Fibroblast of the conjunctiva (primary cell): ENCODE measurements at places on chromosomes 6 and 20.
A peak's percentile ranks its signal among the peaks of the same experiment; 100 is the strongest.

- no peak for DNase-seq
These were observed 32.8 kb downstream of the CD40 start for GRCh38 chr20:46150943-46151342.

GRCh38 chr20:61796738-61797137 lies 268.9 kb downstream of the TAF4 start:
- no peak for DNase-seq

- DNase-seq = no peak
These were observed 2.5 kb upstream of the RNF144B start for GRCh38 chr6:18384621-18385020.

GRCh38 chr6:109864050-109864449 lies 114.1 kb upstream of the GPR6 start:
- DNase-seq = no peak

- DNase-seq = no peak
These were observed 121.9 kb downstream of the PHACTR3 start for GRCh38 chr20:59726281-59726595.

DNA sequence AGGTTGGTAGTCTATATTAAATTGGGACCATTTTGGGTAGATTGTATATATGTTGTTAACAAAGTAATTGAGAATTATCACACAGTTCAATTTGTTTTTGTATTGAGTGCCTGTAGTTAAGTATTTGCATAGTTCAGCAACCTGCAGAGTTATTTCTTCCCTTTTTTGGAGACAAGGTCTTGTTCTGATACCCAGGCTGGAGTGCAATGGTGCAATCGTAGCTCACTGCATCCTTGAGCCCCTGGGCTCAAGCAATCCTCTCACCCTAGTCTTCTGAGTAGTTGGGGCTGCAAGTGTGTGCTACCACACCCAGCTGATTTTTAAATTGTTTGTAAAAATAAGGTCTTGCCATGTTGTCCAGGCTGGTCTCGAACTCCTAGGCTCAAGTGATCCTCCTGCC lies 250.5 kb downstream of the UTRN start:
- no peak for DNase-seq

- DNase-seq = no peak
These were observed 33.1 kb upstream of the CMTR1 start for GRCh38 chr6:37399795-37400490.

DNA sequence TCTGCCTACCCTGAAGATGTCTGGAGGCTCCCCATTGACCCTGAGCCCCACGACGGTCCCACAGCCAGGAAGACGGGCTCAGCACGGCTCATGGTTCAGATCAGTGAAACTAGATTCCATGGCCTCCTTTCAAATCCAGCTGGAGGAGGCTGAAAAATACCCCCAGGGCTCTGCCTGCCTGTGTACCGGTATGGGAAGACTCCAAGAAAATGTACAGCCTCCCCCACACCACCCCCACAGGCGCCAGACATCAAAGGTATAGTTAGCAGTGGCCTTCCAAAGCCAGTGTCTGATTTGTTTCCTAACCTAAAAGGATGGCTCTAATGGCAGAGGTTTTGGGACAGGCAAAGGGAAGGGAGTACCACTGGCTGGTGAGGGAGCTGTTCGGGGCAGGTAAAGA lies 86.2 kb upstream of the SNAP25 start:
- DNase-seq = no peak

DNA sequence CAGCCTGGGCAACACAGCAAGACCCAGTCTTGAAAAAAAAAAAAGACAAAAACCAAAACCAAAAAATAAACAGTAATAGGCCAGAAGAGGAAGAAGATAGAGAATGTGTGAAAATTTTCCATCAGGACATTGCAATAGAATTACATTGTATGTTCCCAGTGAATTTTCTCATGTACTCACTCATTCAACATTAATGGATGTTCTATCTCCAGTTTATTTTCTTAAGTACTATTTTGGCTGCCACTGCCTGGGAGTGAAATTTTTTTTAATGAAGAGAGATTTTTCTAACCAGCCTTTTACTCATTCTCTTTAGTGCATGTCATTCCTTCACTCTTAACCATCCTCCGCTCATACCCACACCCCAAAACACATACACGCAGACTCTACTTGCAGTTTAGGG lies 282.8 kb downstream of the ALDH8A1 start:
- DNase-seq = no peak

DNA sequence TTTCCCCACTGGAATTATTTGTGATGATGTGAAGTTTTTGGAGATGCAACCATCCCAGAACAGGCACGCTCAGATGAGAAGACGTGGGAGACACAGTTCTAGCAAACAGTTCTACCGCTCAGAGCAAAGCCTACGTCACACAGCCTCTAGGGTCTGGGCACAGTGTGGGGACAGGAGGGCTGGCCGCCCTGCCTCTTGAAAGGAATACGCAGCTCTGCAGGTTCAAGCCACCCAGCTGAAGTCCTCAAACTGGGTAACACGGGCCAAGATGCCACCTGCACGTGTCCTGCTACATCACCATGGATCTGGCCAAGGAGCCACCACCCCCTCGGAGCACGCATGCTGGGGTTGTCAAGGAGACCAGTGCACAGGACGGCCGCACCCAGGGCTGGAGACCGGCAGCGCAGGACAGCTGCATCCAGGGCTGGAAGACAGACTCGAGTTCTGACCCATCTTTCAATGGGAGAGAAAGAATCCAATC lies 75.0 kb downstream of the NOL4L start:
- DNase-seq = no peak

- no peak for DNase-seq
These were observed 2.2 kb upstream of the UBD start for GRCh38 chr6:29561606-29562181.

DNA sequence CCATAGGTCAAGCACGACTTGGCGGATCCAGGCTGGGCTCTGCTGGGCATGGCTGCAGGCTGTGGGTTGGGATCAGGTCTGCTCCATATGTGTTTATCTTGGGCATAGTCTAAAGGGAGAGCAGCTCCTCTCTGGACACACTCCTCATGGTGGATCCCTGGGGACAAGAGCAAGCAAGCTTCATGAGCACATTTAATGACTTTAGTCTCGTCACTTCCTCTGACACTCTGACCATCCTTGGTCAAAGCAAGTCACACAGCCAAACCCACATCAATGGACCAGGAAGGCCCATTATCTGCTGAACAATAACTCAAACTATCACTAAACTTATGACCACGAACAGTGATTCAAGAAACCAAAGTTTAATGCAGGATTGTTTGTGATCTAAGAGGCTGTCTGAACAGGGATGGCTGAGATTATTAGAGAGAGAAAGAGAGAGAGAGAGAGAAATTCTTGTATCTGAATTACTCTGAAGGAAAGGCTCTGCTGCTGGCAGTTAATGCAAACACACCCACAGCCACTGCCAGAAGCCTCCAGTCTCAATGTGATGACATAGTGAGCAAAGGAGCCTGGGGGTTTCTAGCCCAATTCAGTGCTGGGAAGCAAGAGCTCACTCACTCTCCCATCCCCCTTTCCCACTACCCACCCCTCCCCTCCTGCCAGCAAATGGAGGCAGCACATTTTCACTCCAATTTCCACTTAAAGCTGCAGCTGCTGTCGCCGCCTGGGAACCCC lies 490.2 kb upstream of the SULF2 start:
- no peak for DNase-seq

GRCh38 chr20:25078662-25079061 lies 3.3 kb downstream of the VSX1 start:
- no peak for DNase-seq

GRCh38 chr20:64083378-64083803 lies 807 bp downstream of the LKAAEAR1 start:
- DNase-seq = peak; percentile 28

DNA sequence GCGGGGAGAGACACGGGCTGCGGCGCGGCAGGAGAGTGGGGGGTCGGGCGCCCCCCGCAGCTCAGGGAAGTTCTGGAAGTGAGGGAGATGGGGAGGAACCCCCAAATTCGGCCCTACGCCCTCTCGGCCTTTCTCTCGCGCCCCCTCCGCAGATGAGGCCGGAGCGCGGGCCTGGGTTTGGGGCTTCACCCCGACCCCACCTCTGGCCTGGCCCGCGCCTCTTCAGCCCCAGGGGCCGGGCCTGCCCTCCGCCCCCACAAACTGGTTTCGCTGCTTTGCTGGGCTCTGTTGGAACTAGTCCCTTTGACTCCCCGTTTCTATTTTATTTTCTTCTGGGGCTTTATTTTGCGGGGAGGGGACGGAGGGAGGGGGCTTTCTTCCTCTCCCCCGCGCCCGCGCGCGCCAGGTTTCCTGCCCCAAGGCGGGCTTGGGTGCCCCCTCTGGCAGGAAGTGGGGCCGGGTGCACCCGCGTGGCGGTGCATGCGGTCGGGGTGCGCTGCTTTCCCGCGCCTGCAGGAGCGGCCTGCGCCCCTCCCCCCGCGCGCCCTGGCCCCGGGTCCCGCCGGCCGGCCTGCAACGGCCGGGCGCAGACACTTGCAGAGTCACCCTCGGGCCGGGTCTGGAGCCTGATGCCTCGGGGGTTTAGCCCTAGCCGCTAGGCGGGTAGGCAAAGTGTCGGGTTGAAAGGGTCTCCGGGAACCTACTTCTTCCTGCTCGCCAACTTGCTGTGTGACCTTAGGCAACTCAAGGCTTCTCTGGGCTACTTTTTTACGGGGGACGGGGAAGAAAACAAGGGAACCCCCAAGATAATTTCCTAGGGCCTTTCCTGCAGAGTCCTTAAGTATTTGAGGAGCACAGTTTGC lies 1.3 kb downstream of the HMGA1 start:
- DNase-seq = no peak

DNA sequence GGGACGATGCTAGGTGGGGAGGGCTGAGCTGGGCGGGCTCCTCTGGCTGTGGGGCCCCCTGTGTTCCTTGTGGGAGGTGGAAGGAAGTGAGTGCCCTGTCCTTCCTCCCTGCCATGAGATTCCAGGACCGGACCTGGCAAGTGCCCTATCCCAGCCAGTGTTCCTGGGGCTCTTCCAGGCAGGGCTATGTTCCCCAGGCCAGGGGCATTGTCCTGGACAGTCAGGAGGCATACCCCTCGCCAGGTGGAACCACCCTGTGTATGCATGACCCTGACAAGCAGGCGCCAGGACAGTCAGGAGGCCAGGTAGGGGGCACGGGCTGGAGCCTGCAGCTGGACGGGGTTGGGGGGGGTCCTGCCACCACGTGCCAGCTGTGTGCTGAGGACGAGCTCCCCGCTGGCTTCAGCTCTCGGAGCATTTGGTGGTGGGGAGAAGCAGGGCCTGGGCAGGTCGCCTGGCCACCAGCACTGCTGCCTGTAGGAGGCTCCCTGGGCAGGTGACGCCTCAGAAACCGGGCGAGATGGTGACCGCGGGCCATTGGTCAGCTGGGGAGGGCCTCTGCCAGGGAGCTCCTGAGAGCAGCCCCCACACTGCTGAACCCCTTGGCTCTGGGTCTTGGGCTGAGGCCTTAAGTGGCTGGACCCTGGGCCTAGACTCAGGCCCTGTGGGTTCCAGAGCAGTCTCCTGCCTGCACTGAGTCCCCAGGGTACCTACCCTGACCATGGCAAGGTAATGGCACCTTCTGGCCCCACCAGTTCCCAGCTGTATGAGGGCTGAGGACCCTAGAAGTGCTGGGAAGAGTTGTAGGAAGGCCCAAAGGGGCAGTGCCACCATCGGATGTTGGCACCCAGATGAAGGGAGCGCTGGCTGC lies 694 bp downstream of the SLC17A9 start:
- no peak for DNase-seq

- peak; percentile 20 for DNase-seq
These were observed 527 bp downstream of the TOMM34 start for GRCh38 chr20:44959638-44960102.

DNA sequence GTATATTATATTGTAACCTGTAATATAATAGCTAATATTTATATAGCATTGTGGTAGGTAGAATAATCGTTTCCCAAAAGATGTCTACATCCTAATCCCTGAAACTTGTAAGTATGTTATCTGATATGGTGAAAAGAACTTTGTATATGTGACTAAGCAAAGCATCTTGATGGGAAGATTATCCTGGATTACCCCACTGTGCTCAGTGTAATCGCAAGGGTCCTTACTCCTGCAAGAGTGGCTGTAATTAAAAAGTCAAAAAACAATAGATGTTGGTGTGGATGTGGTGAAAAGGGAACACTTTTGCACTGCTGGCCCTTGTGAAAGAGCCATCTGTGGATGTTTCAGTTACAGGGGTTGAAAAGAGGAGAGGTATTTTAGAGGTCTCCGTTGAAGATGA lies 95.2 kb downstream of the EDN1 start:
- DNase-seq = no peak
